Gastrocnemius medialis (tissue), 4 donors: ENCODE measurements at places on chromosomes 11 and 22. TPM values are rescaled to one million over a fixed set of nuclear protein-coding genes. Genes with fewer than 3 reads are reported as not detected.

HEPHL1 gene
- not detected for total RNA-seq

SAA1 gene
- total RNA-seq, result 145 TPM

DNA sequence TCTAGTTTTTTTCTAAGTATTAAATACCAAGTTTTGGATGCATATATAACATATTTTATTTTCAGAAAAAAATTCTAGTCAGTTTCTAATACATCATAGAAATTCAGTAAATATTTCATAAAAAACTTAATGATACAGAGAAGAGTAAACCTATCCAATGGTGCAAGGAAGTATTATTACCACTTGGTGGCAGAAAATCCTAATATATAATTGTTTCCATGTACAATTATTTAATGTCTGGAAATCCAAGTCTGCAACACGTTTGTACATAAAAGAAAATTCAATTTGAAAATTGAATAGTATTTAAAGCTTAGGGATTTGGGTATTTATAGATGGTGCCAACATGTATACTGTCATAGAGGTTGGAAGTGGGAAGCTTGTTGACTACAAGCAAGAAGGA lies 127.0 kb downstream of the TRPC6 start:
- no peak for DNase-seq
- no peak overlapping the region for H3K27ac ChIP-seq
- H3K27me3 ChIP-seq, result no peaks in the 10 kb centered on the region
- H3K36me3 ChIP-seq, result no peaks in the 10 kb centered on the region
- no peaks in the 10 kb centered on the region for H3K4me1 ChIP-seq

GRCh38 chr11:34570584-34570983 lies 50.3 kb upstream of the EHF start:
- H3K27me3 ChIP-seq, result no peaks in the 10 kb centered on the region
- no peak for DNase-seq
- no peaks in the 10 kb centered on the region for H3K36me3 ChIP-seq
- H3K27ac ChIP-seq, result no peak overlapping the region
- H3K4me3 ChIP-seq, result no peak overlapping the region

DNA sequence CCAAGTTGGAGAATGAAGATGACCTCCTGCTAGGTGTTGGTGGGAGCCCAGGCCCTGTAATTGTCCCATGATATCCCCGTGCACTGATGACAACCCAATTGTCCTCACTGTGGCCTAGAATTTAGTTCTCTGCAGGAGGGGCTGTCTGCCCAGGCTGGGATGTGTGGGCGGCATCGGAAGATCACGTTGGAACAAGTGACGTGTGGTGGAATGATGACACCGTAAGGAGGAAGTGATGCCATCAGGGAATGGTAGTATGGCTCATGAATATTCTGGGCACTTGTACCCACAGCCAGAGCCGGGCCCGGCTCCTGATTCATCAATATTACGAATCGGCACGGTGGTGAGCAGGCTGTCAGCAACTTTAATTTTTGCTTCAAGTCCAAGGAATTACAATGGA lies 111.6 kb downstream of the MIAT start:
- H3K27ac ChIP-seq, result no peak overlapping the region
- no peaks in the 10 kb centered on the region for H3K27me3 ChIP-seq
- no peaks in the 10 kb centered on the region for H3K4me1 ChIP-seq
- DNase-seq, result no peak
